ENCODE measurements at places on chromosomes 12 and 14. TPM values are rescaled to one million over a fixed set of nuclear protein-coding genes. Genes with fewer than 3 reads are reported as not detected.
A peak's percentile ranks its signal among the peaks of the same experiment; 100 is the strongest.

GRCh38 chr14:41377932-41378331 lies 228.7 kb upstream of the LRFN5 start:
- DNase-seq = no peak

DNA sequence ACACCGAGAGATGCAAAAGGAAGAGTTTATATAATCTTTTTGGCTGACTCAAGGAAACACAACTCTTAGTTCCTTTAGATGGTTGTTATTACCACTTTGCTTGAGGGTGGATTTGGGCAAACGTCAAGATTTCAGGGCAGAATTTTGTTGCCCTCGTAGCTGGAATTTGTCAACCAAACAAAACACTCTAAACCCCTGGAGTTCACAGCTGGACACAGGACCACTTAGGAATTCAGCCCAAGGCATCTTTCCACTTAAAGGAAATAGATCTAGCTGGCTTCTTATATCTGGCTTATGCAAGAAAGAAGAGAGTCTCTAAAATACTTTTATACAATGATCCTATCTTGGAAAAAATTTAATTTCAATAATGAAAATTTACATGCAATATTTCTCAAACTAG lies 237.8 kb upstream of the LRIG3 start:
- DNase-seq = no peak

DNA sequence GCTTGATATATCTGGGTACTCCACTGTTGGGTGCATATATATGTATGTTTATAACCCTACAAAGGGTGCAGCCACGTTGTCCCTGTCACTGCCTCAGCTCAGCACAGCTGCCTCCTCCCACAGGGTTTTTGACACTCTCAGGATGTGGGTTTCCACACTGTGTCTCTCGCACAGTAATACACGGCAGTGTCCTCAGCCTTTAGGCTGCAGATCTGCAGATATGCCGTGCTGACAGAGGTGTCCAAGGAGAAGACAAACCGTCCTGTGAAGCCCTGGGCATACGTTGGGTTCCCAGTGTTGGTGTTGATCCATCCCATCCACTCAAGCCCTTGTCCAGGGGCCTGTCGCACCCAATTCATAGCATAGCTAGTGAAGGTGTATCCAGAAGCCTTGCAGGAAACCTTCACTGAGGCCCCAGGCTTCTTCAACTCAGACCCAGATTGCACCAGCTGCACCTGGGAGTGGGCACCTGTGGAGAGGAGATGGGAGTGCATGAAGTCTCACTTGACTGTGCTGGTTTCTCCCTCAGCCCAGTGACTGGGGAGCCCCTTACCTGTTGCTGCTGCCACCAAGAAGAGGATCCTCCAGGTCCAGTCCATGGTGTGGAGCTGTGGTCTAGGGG lies 498.7 kb downstream of the TMEM121 start:
- DNase-seq = no peak

GRCh38 chr14:30309405-30309804 lies 249.6 kb upstream of the G2E3 start:
- no peak for DNase-seq

DNA sequence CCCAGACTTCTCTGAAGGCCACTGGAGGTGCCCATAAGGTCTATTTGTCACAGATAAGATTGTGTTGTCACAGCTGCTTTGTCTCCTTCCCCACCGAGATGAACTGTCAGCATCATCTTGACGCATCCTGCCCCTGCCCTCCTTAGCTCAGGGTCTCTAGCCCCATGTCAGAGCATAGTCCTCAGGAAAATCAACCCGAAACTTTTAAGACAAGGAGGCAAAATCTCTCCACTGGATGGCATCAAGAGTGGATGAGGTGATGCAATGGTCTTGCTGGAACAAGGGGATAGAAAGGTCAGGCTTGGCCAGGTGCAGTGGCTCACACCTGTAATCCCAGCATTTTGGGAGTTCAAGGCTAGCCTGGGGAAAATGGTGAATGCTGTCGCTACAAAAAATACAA lies 8.2 kb downstream of the KRT79 start:
- DNase-seq = no peak

DNA sequence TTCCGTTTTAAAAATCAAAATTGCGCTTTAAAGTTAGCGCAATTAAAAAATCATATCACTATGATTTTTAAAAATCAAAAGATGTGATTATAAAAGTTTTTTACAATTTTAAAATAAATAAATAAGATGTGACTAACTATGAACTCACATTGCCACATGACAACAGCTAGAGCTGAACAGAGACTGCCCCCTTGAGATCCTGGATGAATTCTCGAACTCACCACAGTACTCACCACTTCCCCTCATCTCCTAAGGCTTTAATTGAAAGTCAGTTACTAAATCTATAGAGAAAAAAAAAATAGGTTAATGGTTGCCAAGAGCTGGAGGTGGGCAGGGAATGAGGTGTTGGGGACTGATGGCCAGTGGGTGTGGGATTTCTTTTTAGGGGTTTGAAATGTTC lies 384.2 kb downstream of the ZFP36L1 start:
- no peak for DNase-seq

DNA sequence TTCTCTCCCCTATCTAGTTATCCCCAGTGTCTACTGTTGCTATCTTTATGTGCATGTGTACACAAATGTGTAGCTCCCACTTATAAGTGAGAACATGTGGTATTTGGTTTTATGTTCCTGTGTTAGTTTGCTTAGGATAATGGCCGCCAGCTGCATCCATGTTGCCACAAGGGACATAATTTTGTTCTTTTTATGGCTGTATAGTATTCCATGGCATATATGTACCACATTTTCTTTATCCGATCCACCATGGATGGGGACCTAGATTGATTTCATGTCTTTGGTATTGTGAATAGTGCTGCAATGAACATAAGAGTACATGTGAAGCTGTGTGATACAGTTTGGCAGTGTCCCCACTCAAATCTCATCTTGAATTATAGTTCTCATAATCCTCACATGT lies 218.1 kb downstream of the KSR2 start:
- DNase-seq = no peak

DNA sequence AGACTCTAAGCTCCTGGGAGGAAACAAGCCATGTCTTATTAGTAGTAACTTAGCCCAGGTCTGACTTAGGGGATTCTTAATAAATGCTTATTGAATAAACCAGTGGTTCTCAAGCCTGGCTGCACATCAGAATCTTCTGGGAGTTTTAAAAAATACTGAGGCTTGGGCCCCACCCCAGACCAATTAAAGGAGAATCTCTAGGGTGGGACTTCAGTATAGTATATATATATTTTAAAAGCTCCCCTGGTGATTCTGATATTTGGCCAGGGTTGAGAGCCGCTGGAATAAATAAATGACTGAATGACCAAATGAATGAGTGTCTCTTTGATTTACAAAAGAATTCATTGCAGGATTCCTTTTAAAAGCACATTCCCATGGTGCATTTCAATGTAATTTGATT lies 151.5 kb upstream of the GSC start:
- DNase-seq = peak; percentile 86

DNA sequence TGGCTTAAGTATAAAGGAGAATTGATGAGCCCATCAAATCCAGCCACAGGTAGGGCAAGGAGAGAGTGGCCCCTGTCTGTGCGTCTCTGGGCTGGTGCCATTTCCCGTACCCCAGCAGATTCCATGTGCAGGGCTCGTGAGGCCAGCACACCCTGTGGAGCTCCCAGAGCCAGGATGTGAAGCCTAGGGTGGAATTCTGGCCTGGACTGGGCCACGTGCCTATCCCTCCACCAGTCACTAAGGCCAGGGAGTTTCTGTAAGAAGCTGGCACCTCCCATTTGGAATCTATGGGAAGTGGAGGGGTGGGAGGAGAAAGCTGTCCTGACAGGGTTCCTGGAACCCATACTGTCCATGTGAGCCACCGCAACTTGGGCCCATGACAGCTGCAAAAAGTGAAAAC lies 148.5 kb downstream of the FOXN3 start:
- DNase-seq = no peak

- no peak for DNase-seq
These were observed 120.1 kb downstream of the SMOC1 start for GRCh38 chr14:69999261-69999674.

GRCh38 chr14:95707327-95707726 lies 6.6 kb downstream of the TCL1A start:
- no peak for DNase-seq

DNA sequence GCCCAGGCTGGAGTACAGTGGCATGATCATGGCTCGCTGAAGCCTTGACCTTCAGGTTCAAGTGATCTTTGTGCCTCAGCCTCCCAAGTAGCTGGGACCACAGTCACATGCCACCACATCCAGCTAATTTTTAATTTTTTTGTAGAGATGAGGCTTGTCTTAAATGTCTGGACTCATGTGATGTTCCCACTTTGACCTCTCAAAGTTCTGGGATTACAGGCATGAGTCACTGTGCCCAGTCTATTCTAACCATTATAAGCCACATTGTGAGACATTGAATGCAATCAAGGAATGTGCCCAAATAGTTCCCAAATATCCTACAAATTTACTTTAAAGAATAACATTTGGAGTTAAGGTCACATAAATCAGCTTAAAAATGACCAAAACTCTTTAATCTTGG lies 130.7 kb upstream of the ARID2 start:
- no peak for DNase-seq

Gene CCDC175
- total RNA-seq = not detected

Gene TBC1D30
- total RNA-seq = 0.98 TPM

Gene KRT73
- 0.09 TPM for total RNA-seq

Gene PRKAB1
- total RNA-seq = 12.8 TPM

Gene ESR2
- 0.13 TPM for total RNA-seq

Gene SERPINA10
- total RNA-seq = not detected

Gene CEBPE
- total RNA-seq = 0.13 TPM

Gene TDRD9
- total RNA-seq = 0.22 TPM

Gene KITLG
- total RNA-seq = 17.9 TPM

Gene LMNTD1
- total RNA-seq = 0.18 TPM
